ENCODE measurements at places on chromosomes 13 and 19.

DNA sequence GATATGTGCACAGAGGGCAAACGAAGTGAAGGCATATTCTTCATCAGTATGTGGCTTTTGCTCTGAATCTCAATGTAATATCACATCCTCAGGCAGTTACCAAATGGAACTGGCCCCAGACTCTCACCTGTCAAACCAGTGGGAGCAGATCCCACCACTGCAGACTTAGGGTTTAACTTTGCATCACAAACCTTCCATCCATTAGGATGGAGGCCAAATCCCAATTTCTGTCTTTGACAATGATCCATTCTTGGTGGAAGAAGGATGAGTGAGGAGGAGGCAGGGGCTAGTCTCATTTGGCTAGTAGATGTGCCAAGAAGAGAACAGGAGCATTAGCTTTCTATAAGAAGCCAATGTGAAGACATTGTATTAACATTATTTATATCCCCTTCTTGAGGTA lies 413.5 kb upstream of the SPRY2 start:
- DNase-seq = no peak

- no peak for DNase-seq
These were observed 559.0 kb downstream of the FGF9 start for GRCh38 chr13:22229916-22230315.

DNA sequence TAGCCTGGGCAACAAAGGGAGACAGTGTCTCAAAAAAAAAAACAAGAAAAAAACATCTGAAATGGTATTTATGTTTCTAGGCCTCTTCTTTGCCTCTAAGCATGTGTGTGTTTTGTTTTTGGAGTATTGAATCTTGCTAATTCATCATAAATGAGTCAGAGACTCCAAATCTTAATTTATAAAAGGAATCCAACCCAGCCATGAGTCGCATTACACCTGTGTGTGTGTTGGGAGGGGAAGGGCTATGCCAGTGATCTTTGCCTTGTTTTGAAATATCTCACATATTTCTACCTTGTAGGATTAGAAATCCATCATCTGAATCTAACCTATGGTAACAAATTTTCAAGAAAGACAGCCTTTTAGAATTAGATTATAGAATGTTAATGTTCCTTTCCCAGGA lies 4.0 kb downstream of the ZNF331 start:
- no peak for DNase-seq

DNA sequence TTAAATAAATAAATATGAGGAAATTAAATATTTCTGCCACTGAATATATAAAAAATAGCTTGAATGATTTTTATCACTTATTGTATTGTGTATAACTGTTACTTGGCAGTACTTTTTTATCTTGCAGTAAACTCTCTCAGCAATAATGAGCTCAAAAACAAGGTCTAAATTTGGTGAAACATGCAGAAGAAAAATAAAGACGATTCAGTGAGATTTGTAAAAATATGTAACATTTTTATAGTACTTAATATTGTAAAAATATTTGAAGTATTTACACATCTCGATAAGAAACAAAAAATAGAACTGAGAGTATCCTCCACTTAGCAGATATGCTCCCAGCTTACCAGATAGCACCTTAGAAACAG lies 120.6 kb upstream of the MLNR start:
- no peak for DNase-seq

- DNase-seq = no peak
These were observed 100.5 kb downstream of the EPSTI1 start for GRCh38 chr13:42891591-42891990.

DNA sequence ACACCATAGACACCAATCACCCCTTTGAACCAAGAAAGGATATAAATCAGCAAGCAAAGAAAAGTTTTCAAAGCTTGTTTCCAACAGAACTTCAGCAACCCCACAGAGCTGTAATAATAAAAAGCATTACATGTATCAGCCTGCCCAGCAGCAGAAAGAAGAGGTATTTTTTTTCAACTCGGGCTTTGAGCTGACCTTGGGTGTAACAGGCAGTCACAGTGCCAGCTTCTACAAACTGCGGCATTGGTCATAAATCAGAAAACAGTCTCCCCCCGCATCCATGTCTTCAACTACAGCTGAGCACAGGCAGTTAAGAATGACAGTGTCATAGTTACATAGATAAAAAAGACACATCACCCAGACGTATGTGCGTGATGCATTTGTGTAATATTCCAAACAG lies 671.0 kb upstream of the SLITRK1 start:
- no peak for DNase-seq

- peak; percentile 16 for DNase-seq
These were observed 129.8 kb downstream of the DLEU7 start for GRCh38 chr13:50713523-50714248.

GRCh38 chr19:29908963-29909944 lies 32.8 kb upstream of the URI1 start:
- DNase-seq = no peak

GRCh38 chr19:6551607-6552450 lies 21.0 kb downstream of the TNFSF9 start:
- peak; percentile 73 for DNase-seq

DNA sequence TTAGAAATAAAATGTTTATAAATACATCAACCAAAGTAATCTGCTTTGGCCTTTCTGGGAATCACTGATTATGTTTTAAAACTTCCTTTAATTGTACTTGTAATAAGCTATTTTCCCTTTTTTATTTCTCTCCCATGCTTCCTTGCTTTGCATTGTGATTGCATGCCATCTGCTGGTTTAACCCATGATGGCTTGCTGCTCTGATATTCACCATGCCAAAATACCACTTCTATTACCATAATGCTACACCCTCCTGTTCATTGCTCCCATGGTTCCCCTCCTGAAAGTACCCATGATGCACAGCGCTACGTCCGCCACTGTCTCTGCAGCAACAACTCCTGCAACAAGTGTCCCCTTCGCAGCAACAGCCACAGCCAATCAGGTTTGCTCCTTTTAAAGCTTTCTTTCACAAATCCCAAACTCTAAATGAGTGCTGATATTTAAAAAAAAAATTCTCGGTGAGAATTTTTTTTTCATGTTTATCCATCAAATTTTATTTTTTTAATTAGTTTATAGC lies 67.7 kb upstream of the RAP2A start:
- no peak for DNase-seq
